ENCODE measurements at places on chromosomes 3 and 15.

DNA sequence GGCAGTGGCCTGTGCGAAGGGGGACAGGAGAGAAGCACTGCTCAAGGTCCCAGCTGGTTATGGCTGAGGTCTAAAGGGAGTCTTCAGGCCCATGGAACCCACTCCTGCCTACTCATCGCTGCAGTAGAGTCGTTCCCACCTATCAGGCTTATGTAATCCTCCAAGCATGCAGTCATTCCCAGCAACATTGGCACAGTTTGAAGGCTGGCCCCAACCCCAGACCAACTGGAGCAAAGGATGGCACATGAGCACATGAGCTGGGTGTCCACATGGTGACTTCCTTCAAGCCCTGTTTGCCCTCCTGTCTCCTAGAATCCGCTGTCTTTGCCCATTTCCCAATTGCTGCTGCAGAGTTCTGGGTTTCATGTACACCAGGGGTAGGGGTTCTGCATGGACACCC lies 60.5 kb upstream of the FGD5 start:
- no peak overlapping the region for H3K27ac ChIP-seq
- DNase-seq: no peak
- no peaks in the 10 kb centered on the region for H3K4me1 ChIP-seq

DNA sequence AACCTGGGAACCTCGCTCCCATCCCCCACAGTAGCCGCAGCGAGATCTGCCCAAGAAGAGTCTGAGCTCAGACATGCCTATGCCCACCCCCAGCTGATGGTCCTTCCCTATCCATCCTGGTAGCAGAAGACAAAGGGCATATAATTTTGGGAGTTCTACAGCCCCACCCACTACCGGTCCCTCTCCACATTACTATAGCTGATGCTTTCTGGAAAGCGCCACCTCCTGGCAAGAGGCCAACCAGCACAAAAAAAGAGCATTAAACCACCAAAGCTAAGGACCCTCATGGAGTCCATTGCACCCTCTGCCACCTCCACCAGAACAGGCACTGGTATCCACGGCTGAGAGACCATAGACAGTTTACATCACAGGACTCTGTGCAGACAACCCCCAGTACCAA lies 168.4 kb downstream of the MEGF11 start:
- no peak overlapping the region for H3K4me3 ChIP-seq
- DNase-seq: no peak
- no peaks in the 10 kb centered on the region for H3K4me1 ChIP-seq

DNA sequence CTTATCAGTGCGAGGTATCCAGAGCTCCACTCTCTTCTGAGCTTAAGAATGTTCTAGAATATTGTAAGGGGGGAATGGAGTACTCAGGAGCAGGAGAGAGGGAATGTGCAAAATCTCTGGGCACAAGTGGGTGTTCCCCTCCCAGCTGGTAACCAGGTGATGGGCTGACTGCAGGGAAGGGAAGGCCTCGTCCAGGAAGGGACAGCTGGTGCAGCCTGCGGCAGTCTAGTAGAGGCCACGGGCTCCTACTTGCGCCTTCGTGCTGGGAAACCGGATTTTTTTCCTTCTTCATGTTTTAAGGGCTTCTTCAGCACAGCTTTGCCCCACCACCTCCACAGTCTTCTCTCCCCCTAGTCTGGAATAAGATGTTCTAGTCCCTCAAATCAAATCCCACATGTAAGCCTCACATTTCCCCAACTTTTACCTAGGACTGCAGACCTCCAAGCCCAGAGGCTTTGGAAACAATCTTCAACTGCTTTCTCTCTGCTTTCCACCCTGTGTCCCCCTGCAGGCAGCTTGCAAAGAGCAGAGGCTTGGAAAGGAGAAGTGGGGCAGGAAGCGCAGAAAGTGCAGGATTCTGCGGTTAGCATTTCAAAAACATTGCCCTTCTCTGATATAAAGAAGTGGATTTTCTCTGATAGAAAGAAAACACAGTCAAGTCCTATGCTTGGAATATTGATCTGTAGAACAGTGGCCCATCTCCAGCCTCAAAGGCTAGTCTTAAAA lies 11.9 kb upstream of the CGNL1 start:
- no peaks in the 10 kb centered on the region for H3K27me3 ChIP-seq
- no peak for DNase-seq
- no peaks in the 10 kb centered on the region for H3K4me1 ChIP-seq
- H3K36me3 ChIP-seq: no peaks in the 10 kb centered on the region
- no peak overlapping the region for H3K4me3 ChIP-seq

DNA sequence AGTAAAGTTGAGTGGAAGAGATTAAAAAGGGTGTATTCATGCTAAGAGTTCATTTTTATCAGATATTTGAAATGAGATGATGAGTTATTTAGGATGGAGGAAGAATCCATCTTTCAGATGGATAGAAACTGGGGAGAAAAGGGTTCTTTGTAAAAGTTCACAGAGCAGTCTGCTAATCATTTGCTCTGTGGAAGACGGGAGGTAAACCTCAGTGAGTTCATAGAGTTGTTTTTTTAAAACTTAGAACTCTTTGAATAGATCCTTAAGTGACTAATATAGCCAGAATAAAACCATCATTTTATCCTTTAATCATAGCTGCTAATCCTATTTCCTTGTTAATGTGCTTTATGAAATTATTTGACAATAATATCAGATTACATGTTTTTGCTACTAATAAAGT lies 5.1 kb downstream of the RASA2 start:
- DNase-seq: no peak
- no peaks in the 10 kb centered on the region for H3K27me3 ChIP-seq
- H3K27ac ChIP-seq: no peak overlapping the region

- H3K4me3 ChIP-seq: no peak overlapping the region
- no peaks in the 10 kb centered on the region for H3K27me3 ChIP-seq
- H3K27ac ChIP-seq: no peak overlapping the region
- DNase-seq: no peak
- H3K4me1 ChIP-seq: no peaks in the 10 kb centered on the region
These were observed 19.6 kb upstream of the MITF start for GRCh38 chr3:69719587-69720122.
